ENCODE measurements at places on chromosomes 4 and X. TPM values are rescaled to one million over a fixed set of nuclear protein-coding genes. Genes with fewer than 3 reads are reported as not detected.

Gene TEX13C
- not detected for total RNA-seq

Gene EDA
- total RNA-seq: 0.79 TPM

Gene TMEM144
- total RNA-seq: 4.4 TPM

Gene TSPAN7
- 0.19 TPM for total RNA-seq

Gene ZNF182
- total RNA-seq: 2.5 TPM

Gene PLA2G12A
- 67.6 TPM for total RNA-seq

Gene GPR34
- total RNA-seq: not detected

Measured in aortic smooth muscle cell (primary cell).